Activated T-helper 1 cell treated with anti-CD3 and anti-CD28 coated beads, Interleukin-12 subunit alpha, Interleukin-12 subunit beta, Interleukin-2, Interleukin-4 antibody, amounts not matched to agents 30 ng/mL and 10 ng/mL and 1 ng/mL, durations not matched to agents 14 hours and 24 hours and 36 hours (primary cell): ENCODE measurements at places on chromosomes 16 and 17. TPM values are rescaled to one million over a fixed set of nuclear protein-coding genes. Genes with fewer than 3 reads are reported as not detected.

- no peaks in the 10 kb centered on the region for H3K4me1 ChIP-seq
- peaks cover 8% of the 10 kb centered on the region for H3K27me3 ChIP-seq
Measured at GRCh38 chr16:28527985-28528384, 10.8 kb downstream of the NUPR1 start.

GRCh38 chr16:15672514-15673167, 22.6 kb downstream of the NDE1 start:
- H3K27me3 ChIP-seq, result no peaks in the 10 kb centered on the region
- peak overlapping the region; percentile 75 for H3K4me3 ChIP-seq
- peak overlapping the region; percentile 97 for H3K27ac ChIP-seq

DNA sequence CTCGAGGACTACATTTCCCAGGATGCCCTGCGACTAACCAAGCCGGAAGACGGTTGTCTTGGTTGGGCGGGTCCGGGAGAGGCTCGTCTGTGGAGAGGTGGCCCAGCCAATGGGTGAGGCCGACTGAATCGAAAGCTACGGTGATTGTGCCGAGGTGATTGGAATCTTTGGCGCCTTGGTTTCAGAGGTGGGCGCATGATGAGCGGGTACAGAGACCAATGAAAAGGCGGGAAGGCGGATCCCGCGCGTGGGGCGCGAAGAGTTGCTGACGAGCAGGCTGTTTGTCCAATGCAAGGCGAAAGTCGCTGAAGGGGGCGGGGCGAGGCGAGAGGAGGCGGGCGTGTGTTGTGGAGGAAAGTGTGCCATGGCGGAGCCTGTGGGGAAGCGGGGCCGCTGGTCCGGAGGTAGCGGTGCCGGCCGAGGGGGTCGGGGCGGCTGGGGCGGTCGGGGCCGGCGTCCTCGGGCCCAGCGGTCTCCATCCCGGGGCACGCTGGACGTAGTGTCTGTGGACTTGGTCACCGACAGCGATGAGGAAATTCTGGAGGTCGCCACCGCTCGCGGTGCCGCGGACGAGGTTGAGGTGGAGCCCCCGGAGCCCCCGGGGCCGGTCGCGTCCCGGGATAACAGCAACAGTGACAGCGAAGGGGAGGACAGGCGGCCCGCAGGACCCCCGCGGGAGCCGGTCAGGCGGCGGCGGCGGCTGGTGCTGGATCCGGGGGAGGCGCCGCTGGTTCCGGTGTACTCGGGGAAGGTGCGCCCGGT, at the start of gene NFATC2IP:
TSS of gene NFATC2IP (plus strand) at position 290 of the 762 bp plus-strand sequence. CDS start at position 365, 75 bp downstream.
- peak; percentile 99 for DNase-seq
- no peaks in the 10 kb centered on the region for H3K27me3 ChIP-seq
- H3K27ac ChIP-seq, result peak within 1 kb of the TSS; percentile 95
- peaks cover 33% of the 10 kb centered on the region for H3K4me1 ChIP-seq

Gene KRTAP17-1
- total RNA-seq, result not detected in 2 replicates
